Esophagus squamous epithelium (tissue), 5 donors: ENCODE measurements at places on chromosomes 6 and 20.

GRCh38 chr6:26187981-26188635, 100.9 kb downstream of the HFE start:
- DNase-seq = no peak

GRCh38 chr20:36454698-36455427, 86.5 kb upstream of the MYL9 start:
- DNase-seq = no peak

DNA sequence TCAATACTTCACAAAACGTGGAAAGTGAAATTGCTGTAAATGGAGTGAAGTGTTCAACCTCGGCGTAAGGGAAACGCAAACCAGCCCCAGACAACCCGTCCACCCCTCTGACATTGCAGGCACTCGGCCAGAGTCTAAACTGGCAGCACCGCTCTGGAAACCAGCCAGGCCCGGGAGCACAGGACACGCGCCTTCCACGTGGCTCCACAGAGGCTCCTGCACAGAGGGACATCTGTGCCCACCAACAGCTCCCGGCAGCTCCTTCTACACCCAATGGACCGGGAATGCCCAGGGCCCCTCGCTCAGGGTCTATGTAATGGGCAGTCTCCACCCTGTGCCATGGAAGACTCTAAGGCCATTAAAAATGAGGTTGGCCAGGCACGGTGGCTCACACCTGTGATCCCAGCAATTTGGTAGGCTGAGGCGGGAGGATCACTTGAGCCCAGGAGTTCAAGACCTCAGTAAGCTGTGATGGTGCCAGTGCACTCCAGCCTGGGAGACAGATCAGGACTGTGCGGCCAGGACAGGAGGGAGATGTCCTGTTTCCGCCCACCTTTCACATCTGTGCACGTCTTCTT, 3.4 kb upstream of the HELZ2 start:
- DNase-seq = no peak

- DNase-seq = no peak
Observed at GRCh38 chr6:160085713-160086505, 35.7 kb upstream of the SLC22A1 start.

DNA sequence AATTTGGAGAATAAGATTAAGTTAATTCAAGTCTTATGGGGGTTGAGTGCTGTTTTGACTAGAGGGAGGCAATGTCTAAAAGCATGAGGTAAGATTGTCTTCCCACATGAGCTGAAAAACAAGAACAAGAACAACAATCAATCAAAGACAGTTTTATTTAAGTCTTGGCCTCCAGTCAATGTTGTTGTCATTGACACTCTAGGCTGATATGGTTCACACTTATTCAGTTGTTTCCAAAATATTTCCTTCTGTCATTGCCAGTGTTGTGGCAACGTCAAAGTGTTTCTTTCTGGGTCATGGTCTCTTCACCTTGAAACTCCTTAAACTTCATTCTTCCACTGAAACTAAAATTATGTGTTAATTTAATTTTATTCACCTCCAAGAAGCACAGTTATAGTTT, 72.4 kb downstream of the GRIK2 start:
- no peak for DNase-seq

DNA sequence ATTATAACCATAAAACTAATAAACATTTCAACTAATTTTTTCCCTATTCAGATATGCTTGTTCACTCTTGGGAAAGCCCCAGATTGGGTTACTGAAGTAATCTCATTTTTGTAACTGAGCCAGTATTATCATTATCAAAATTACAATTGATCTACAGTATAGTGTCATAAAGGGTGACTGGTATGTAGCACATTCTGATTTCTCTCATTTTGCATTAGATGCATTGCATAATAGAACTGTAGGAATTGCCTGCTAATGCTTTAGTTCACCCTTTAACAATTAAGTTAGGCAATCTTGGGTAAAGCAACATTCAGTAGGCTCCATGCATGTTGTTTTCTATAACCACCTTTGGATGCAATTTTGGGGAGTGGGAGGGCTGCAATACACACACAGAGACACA, 150.8 kb upstream of the FLRT3 start:
- no peak for DNase-seq

DNA sequence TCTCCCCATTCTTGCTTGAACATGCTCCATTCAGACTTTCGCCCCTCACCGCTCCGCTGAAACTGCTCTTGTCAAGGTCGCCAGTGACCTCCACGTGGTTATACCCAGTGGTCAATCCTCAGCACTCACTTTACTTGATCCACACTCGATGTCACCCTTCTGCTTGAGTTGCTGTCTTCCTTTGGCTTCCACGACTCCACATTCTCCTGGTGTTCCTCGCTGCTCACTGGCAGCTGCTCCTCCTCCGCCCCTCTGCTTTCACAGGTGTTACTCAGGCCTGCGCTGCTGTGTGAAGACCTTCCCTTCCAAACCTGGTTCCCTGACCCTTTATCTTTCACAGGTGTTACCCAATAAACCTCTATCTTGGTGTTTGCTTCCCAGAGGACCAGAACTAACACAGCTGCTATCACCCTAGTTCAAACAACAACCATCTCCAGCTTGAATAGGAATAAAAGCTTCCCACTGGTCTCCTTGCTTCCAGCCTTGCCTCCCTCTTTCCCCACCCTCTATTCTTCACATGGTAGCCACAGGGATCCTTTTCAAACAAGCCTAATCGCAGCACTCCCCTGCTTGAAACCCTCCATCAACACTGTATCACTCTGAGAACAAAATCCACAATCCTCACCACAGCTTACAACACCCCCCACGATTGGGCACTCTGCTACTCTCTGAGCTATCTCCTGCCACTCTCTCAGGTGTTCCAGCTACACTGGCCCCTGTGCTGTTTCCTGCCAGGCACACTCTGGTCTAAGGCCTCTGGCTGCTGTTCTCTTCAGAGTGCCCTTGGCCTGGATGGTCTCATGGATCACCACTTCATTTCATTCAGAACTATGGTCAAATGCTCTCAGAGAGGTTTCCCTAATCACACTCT, 10.7 kb downstream of the PPIL1 start:
- DNase-seq = no peak

DNA sequence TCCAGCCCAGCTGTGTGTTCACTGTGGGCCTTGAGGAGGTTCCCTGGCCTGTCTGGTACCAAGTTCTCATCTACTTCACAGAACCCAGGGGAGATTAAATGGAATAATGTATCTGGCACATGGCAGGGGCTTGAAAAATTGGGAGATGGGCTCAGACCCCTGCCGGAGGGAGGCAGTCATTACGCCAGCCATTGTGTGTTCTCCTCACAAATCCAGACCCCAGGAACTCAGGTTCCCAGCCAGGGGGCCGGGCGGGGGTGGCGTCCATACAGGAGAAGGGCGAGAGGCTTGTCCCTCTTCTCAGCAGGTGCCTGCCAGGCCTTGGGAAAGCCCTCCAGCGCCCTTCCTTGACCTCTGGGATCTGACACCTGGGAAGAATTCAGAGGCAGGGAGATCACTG, 8.1 kb downstream of the NOL4L start:
- no peak for DNase-seq

GRCh38 chr6:162999575-163000285, 272.0 kb downstream of the PACRG start:
- DNase-seq = no peak

- DNase-seq = no peak
Observed at GRCh38 chr20:46568570-46569129, 18.2 kb upstream of the OCSTAMP start.

- no peak for DNase-seq
Observed at GRCh38 chr20:22962567-22963439, 72.3 kb upstream of the SSTR4 start.

GRCh38 chr6:155994086-155994485, 538.4 kb upstream of the NOX3 start:
- no peak for DNase-seq

- no peak for DNase-seq
Observed at GRCh38 chr20:36744764-36745191, 1.1 kb downstream of the NDRG3 start.

GRCh38 chr6:156181506-156181905, 595.7 kb upstream of the ARID1B start:
- no peak for DNase-seq

DNA sequence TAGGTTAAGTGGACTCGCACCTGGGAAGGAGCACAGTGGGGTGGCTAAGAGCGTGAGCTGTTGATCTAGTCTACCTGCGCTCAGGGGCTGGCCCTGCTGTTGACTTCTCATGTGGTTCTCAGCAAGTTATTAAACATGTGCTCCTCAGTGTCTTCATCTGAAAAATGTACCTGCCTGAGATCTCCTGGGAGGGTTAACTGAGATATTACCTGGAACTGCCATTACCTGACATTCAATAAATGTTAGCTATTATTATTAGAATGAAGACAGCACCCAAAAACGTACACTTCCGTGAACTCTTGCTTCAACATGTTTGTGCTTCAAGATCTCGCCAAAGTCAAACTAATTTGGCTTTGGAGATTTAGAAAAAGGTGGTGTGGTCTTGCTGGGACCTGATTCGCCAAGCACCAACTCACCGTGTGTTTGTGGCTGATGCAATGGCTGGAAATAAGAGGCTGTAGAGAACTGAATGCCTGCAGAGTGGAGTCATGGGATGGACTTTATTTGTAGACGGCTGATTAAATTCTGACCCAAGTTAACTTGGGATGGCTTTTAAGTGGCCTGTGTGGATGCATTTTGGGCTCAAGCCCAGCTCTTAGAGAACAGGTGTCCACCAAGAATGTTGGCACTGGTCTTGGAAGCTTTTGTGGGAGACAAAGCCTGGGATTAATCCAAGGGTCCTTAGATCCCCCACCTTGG, 692.9 kb downstream of the QKI start:
- DNase-seq = no peak

DNA sequence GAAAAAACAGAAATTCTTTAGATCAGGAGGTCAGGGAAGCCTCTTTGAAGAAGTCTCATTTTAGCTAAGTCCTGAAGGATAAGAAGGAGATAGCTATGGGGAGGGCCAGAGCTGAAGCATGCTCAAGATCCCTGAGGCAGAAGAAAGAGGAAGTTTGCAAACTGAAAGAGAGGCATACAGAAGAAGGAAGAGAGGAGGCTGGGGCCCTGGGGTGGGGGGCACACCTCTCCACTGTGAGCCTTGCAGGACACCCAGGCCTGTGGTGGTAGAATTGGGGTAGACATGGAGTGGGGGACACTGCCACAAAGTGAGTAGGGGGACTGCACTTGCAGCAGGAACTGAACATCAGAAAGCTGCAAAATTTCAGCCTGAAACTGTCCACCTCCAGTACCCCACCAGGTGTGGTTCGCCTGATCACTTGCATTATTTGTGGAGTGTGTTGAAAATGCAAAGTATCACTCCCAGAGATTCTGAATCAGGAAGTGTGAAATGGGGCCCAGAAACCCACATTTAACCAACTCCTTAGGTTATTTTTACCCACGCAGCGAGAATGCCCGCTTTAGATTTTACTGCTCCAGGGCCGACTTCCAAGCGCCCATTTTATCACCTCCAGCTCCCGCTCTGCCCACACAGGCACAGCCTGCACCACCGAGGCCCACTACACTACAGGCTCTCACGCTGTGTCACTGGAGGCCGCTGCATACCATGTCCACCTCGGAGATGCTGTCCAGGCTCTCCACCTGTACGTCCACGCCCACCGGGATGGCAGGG, 44.0 kb downstream of the GABRR2 start:
- no peak for DNase-seq

- no peak for DNase-seq
Observed at GRCh38 chr6:116144605-116145004, 18.7 kb upstream of the COL10A1 start.
